Activated T-helper 2 cell treated with anti-CD3 and anti-CD28 coated beads, Interferon-gamma antibody, Interleukin-2, Interleukin-4, amounts not matched to agents 10 μg/mL and 5 μg/mL and 100 μg/mL, durations not matched to agents 14 hours and 24 hours and 36 hours (primary cell): ENCODE measurements at places on chromosomes 16 and 17.

DNA sequence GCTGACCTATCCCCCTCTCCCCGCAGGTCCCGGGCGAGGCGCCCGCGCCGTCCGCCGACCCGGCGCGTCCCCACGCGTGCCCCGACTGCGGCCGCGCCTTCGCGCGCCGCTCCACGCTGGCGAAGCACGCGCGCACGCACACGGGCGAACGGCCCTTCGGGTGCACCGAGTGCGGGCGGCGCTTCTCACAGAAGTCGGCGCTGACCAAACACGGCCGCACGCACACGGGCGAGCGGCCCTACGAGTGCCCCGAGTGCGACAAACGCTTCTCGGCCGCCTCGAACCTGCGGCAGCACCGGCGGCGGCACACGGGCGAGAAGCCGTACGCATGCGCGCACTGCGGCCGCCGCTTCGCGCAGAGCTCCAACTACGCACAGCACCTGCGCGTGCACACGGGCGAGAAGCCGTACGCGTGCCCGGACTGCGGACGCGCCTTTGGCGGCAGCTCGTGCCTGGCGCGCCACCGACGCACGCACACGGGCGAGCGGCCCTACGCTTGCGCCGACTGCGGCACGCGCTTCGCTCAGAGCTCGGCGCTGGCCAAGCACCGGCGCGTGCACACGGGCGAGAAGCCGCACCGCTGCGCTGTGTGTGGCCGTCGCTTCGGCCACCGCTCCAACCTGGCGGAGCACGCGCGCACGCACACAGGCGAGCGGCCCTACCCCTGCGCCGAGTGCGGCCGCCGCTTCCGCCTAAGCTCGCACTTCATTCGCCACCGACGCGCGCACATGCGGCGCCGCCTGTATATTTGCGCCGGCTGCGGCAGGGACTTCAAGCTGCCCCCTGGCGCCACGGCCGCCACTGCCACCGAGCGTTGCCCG is 10.3 kb downstream of the ZNF771 start:
- DNase-seq = peak; percentile 88

- no peak for DNase-seq
Observed at GRCh38 chr17:9151091-9151490, 129.8 kb downstream of the NTN1 start.

GRCh38 chr17:4086041-4086483 is 56.8 kb downstream of the ZZEF1 start:
- DNase-seq = no peak

DNA sequence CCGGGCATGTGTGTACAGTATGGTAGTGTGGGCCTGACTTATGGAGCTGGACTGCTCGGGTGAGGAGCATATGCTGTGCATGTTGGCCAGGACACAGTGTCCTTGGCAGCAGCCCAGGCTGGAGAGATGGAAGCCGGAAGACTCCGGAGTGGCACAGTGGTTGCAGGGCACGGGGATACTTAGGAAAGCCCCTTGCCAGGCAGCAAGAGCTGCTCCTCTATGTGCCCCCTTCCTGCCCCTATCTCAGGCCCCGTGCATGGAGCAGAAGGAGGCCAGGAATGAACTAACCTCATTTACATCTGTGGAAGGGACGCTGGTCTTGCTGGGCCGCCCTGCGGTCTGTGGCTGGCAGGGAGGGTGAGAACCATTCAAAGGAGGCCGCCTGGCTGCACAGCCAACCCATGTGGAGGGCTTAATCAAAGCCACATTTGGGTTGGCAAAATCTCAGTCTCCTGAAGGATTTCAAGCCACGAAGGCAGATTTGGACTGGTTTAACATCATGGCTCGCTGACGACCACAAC is 32.2 kb upstream of the RCVRN start:
- DNase-seq = no peak

GRCh38 chr16:84207879-84208278 is 16.9 kb downstream of the ADAD2 start:
- DNase-seq = no peak

DNA sequence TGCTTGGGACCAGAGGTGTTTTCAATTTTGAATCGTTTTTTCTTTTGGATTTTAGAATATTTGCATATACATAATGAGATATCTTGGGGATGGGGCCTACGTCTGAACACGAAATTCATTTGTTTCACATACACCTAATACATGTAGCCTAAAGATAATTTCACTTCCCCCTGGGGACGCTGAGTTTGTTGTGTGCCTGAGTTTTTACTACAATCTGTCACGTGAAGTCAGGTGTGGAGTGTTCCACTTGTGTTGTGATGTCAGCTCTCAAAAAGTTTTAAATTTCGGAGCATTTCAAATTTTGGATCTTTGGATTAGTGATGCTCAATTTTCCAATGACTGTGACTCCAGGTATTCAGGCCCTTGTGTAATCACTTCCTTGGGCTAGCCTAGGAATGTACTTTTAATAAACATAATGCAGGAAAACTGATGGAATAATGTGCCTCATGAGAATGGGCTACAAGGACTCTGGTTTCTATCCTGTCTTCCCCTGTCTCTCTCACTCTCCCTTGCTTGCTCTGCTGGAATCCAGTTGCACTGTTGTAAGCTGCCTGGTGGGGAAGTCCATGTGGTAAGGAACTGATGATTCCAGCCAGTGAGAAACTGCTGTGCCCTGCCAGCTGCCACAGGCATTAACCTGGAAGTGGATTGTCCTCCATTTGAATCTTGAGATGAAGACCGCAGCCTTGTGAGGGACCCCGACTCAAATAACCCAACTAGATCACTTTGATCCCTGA is 403.8 kb downstream of the SHISA9 start:
- DNase-seq = no peak

DNA sequence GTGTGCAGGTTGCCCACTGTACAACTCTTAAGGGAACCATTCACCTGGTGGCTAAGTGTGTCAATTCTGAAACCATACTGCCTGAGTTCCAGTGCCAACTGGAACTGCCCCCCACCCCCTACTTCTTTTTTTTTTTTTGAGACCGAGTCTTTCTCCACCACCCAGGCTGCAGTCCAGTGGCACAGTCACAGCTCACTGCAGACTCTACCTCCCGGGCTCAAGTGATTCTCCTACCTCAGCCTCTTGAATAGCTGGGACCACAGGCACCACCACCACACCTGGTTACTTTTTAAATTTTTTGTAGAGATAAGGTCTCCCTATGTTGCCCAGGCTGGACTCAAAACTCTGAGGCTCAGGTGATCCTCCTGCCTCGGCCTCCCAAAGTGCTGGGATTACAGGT is 40.4 kb upstream of the DHX8 start:
- no peak for DNase-seq

GRCh38 chr17:5705876-5706576 is 121.7 kb upstream of the NLRP1 start:
- no peak for DNase-seq

DNA sequence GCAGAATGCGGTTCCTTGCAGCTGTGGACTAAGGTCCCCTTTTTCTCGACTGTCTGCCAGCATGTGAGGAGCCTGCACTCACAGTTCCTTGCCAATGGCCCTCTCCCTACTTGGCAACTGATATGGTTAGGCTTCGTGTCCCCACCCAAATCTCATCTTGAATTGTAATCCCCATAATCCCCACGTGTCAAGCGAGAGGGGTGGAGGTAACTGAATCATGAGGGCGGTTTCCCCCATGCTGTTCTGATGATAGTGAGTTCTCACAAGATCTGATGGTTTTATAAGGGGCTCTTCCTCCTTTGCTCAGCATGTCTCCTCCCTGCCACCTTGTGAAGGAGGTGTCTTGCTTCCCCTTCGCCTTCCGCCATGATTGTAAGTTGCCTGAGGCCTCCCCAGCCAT is 19.9 kb downstream of the CIAPIN1 start:
- no peak for DNase-seq
